Stimulated activated CD4-positive, alpha-beta T cell treated with anti-CD3 and anti-CD28 coated beads, Interleukin-2, amount 100 ng/mL, for 48 hours (primary cell): ENCODE measurements at places on chromosomes 7 and 10.
A peak's percentile ranks its signal among the peaks of the same experiment; 100 is the strongest.

GRCh38 chr7:130943336-130943901, 209.4 kb upstream of the KLF14 start:
- DNase-seq: no peak

GRCh38 chr10:132532749-132533560, 4.6 kb upstream of the INPP5A start:
- no peak for DNase-seq

DNA sequence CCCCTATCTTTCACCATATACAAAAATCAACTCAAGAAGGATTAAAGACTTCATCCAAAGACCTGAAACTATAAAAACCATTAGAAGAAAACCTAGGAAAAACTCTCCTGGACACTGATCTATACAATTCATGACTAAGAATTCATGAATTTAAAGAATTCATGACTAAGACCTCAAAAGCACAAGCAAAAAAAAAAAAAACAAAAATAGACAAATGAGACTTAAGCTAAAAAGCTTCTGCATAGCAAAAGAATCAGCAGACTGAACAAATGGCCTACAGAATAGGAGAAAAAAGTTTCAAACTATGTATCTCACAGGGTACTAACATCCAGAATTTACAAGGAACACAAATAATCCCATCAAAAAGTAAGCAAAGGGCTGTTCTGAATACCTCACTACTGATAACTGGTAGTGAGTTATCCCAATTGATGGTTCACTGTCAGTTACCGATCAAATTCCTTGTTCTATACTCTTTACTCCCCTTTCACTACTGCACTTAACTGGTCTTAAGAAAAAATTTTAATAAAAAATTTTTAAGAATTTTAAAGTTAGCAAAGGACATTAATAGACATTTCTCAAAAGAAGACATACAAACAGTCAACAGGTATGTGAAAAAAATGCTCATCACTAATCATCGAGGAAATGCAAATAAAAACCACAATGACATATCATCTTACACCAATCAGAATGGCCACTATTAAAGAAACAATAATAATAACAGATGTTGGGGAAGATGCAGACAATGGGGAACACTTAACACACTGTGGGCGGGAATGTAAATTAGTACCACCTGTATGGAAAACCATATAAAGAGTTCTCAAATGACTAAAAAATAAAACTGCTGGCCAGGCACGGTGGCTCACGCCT, 33.2 kb downstream of the KMT2C start:
- no peak for DNase-seq

GRCh38 chr7:91310830-91311460, 46.7 kb downstream of the FZD1 start:
- no peak for DNase-seq

GRCh38 chr7:87876869-87877234, 559 bp downstream of the DBF4 start:
- peak; percentile 37 for DNase-seq
